ENCODE measurements at places on chromosomes 3 and 15.

DNA sequence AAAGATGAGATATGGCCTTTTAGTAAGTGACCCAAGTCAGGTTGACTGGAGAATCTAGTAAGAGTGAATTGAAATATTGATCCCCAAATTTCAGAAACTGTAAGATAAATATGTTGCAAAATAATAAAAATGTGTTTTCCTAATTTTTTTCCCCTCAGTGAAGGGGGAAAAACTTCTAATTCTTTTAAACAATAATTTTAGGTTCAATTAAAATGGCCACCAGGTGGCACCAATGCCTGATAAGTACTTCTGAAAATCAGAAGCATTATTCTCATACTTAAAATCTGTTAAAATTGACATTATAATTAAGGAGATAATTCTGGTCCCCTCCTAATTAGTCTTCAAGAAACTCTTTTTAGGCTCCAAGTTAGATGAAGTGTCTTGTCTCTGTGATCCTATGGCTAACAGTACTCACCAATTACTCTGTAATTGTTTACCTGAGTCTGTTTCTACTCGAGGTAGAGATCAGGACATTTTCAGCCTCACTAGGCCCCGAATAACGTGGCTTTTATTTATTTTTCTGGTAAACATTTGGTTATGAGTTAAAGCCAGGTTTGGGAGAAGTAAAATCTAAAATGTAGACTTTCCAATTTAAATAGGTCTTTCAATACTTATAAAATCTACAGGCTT lies 52.6 kb downstream of the NMD3 start:
- peak; percentile 49 for DNase-seq

DNA sequence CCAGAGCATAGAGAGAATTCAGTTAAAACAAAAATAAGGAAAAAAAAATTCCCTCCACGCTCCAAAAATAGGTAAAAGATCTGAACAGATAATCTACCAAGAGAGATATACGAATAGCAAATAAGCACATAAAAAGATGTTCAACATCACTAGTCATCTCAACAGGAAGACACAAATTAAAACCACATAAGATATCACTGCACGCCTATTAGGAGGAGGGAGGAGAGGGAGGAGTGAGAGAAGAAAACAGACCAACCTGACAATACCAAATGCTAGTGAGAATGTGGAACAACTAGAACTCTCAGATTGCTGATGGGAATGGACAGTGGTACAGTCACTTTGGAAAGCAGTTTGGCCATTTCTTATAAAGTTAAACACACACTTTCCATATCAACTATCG lies 212.5 kb downstream of the FMN1 start:
- no peak for DNase-seq

DNA sequence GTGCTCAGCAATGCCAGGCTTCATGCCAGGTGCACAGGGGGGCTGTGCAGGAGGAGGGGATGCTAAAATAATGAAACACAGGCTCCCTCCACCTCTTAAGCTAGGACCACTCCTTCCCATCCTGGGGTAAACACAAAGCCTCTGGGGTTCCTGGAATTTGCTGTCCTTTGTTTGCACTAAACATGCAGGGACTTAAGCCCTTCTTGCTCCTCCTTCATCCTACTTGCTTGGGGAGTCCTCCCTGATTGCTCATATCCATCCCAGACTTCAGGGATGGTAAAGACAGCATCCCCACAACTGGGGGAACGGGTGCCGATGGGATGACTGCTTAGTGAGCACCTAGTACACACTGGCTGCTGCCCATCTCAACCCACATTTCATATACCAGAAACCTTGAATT lies 5.1 kb downstream of the LINGO1 start:
- DNase-seq, result no peak

- DNase-seq, result no peak
These were observed 214.8 kb downstream of the KCNH8 start for GRCh38 chr3:19363071-19363470.

DNA sequence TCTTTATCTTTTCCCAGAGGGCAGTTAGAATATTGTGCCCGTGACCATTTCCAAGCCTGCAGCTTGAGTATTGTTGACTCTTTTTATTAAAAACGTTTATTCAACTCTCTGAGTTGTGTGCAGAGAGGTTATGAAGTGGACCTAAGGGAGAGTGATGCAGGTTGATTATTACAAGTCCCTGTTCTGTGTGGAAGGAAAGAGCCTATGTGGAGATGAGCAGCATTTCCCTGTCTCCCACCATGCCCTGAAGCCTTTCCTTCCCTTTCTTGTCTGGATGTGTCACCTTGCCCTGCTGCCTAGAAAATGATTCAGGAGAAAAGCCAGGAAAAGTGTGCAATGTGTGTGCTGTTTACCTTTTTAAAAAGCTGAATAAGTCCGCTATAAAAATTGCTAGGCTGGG lies 19.4 kb downstream of the ZPLD1 start:
- DNase-seq, result no peak

DNA sequence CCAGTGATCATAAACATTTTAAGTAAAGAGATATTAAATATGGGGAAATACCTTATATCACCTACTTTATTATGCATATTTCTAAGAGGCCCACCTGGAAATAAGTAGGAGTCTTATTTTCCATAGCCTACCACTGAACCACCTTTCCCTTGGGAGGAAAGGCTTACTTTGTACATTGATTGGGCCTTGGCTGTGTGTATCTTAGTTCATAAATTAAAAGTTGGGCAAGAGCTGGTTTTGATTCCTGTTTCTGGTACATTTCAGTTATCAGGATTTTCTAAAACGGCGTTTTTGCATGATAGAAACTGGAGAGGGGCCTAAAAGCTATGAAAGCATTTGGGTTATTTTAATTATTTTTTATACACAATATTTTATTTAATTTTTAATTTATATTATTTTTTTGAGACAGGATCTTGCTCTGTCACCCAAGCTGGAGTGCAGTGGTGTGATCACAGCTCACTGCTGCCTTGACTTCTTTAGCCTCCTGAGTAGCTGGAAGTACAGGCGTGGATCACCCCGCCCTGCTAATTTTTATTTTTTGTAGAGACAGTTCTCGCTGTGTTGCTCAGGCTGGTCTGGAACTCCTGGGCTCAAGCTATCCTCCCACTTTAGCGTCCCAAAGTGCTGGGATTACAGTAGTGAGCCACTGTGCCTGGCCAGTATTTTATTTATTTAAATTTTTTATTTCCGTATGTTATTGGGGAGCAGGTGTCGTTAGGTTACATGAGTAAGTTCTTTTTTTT lies 2.6 kb downstream of the GMPS start:
- DNase-seq, result no peak

GRCh38 chr3:24237971-24238706 lies 256.5 kb downstream of the THRB start:
- peak; percentile 70 for DNase-seq

DNA sequence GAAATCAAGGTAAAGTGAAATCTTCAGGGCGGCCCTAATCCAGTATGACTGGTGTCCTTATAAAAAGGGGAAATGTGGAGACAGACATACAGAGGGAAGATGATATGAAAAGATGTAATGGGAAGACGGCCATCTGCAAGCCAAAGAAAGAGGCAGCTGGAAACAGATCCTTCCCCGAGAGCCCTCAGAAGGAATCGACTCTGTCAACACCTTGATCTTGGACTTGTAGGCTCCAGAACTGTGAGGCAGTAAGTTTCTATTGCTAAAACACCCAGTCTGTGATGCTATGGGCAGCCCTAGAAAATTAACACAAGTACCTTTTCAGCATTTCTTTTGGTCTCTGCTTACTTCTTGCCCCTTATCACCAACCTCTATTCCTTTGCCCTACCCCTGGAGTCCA lies 174.7 kb upstream of the TPM1 start:
- DNase-seq, result no peak

DNA sequence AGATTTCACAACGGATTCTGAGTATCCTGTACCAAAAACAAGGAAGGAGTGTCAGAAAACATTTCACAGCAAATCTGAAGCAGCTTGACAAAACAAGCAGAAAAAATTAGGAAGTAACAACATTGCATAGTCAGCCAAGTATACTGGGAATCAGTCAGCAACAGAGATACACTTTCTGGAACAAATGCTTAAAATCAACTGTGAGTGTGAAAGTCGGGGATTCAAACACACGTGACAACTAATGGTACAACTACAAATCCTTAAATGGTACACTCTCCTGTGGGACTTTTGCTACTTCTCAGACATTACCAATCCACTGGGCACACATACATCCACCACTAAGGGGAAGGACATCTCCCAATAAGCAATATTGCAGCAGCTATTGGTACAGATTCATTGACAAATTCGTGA lies 296.6 kb upstream of the MME start:
- no peak for DNase-seq

- DNase-seq, result no peak
These were observed 1056.8 kb downstream of the ROBO2 start for GRCh38 chr3:78096488-78097255.

GRCh38 chr3:26104851-26105251 lies 315.0 kb downstream of the OXSM start:
- peak; percentile 13 for DNase-seq

Data from SK-N-DZ (cell line).